ENCODE measurements at places on chromosomes 2 and 18. TPM values are rescaled to one million over a fixed set of nuclear protein-coding genes. Genes with fewer than 3 reads are reported as not detected.

DNA sequence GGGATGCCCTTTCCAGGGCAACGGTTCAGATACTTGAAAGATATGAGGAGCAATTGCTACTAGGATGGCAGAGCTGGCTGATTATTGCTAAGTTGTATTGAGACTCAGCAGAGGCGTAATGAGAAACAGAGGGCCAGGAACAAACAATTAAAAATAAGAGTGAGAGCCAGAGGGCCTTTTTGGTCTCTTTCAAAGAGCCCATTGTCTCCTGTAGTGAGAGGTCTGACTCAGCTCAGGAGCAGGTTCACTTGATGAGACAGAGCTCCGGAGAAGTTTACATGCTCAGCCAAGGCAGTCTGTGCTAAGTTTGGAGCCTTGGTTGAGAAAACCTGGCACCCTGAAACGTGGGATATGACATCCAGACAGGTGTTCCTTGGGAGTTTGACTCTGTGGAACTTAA lies 303.9 kb upstream of the DLGAP1 start:
- DNase-seq: no peak

DNA sequence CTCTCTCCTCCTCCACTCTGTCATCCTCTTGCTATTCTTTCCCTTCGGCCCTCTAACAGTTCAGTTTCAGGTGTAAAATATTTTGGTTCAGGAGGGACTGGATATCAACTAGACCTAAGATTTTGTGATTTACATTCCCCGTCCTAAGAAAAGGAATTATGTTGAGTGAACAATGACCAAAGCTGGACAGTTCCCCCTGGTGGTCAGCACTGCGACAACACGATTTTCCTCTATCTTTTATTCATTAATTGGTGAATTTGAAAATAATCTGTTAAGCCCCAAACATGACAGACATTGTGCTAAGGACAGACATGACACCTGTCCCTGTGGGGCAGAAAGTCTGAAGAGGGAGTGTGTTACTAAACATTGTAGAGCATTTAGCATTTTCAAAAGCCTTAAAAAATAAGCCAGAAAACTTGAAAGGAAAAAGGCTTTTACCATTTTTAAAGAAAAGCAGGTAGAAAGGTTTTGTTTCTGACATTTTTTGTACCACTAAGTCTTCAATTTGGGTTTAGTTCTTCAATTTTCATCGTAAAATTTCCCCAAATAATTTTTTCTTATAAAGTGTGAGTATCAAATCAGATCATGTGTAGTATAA lies 28.4 kb upstream of the GTF2A1L start:
- no peak for DNase-seq

POU3F3 gene
- total RNA-seq: not detected

DNA sequence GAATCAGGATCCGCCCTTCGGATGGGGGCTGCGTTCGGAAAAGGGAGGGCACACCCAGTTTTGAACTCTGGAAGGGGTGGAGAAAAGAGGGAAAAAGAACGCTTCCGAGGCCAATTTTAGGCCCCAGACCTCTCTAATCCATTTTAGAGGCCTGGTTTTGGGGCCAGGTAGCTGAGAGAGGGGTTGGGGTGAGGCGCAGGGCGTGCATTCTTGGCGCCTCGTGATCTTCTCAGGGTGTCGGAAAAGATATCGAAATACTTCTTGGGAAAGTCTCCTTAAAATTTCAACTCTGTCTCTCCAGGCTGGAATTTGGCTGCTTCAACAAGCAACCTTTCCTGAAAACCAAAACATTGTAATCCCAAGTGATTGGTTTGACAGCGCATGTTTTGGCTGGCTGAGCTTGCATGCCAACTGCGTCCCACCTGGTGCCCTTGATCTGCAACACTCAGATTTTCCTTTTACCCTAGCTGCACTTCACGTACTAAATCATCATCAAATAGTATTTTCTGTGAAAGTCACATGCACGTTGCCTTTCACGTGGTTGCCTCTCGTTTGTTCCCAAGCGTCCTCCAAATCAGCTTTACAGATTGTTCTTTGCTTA lies 864 bp upstream of the XPO1 start:
- peak; percentile 23 for DNase-seq

DNA sequence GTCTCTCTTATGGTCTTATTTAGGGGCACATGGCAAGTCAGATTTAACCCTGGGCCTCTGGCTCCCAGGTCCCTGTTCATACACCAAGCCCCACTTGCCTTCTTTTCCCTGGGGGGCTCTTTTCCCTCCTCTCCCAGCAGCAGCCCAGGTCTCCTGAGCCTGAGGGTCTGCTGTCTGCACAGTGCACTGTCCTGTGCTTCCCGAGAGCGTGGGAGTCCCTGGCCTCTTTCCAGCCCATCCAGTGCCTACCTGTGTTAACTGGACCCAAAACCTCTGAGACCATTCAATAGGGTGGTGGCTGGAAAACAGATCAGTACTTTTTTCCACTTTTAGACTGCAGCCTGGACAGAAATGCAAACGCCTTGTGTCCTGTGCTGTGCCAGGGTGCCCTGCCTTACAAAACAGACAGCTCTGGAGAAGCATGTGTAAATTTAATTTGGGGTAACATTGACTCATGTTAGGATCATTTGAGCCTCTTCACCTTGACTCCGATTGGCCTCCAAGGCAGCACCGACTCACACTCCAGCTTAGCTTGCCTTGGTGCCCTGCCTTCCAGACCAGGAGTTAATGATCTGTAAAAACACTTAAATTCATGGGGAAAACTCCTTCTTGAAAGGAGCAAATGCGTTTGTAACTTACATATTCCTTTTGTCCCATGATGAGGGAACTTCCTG lies 34.3 kb downstream of the TWIST2 start:
- DNase-seq: no peak

- DNase-seq: no peak
These were observed 182.6 kb downstream of the PID1 start for GRCh38 chr2:229088517-229088913.
